ENCODE measurements at places on chromosomes 12 and 14.

- DNase-seq, result no peak
These were observed 282.4 kb upstream of the TMEM132C start for GRCh38 chr12:127984386-127985055.

DNA sequence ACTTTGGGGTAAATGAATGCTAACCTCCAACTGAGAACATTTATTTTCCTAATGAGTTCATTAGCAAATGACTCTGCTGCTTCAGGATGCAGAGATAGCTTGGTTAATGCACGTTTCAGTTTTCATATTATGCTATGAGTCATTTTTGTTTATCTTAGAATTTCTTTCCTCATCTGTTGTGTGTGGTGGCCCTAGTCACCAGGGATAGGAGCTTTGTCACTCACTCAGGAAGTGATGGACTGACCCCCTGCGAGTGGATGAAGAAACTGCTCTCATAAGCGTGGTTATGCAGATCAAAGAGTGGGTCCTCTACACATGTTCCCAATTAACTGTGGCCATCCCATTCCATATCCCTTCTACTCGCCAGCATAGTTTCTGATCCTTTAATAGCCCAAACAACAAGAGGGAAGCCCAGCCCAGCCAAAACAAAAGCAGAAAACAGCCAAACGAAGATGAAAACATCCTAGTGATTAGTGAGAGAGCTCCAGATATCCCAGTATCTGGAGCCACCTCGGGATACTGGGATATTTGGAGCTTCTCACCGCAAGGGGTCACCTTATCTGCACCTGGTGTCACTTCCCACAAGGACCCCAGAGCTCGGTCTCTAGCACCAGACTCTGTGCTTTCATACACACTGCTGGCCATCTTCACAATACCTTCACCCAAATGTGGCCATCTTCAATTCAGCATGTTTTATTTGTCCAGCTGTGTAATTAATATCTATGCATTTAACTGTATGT, 8.6 kb downstream of the TC2N start:
- DNase-seq, result no peak

- DNase-seq, result no peak
These were observed 9.7 kb downstream of the NAP1L1 start for GRCh38 chr12:76074701-76075336.

DNA sequence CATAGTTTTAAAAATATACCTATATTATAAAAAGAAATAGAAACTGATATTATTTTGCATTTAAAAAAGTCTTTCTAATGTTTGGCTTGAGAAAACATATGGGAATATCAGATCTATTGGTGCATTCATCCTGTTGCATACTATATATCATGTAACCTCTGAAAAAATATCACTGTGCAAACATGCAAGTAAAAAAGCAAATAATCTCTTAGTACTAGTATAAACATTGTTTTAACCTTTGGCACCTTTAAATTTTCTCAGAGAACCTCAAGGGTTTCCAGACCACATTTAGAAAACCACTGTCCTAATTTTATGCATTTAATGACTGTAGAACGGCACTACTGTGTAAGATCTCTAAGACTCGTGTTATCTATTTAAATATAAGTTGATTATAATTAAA, 416.8 kb downstream of the LRFN5 start:
- no peak for DNase-seq

- DNase-seq, result no peak
These were observed 103.2 kb downstream of the TSPAN8 start for GRCh38 chr12:71054551-71054950.

- no peak for DNase-seq
These were observed 33.9 kb downstream of the TMEM19 start for GRCh38 chr12:71719647-71720370.

DNA sequence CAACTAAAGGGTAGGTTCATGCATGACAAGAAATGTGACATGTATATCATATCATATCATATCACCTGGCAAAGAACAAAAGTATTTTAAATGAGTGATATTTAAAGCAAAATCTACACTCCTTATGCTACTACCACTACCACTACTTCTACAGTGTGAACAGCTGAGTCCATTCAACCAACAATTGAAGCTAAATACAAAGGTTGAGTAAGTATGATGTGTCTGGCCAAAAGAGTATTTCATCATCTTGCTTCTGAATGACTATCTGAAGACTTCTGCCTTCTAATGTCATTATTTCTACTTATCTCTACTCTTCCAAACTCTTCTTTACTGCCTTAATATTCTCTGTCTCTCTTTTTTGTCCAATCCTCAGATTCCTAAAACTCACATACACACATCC, 292.6 kb upstream of the CAND1 start:
- DNase-seq, result no peak

- DNase-seq, result no peak
These were observed at the start of gene DIO3 for GRCh38 chr14:101561145-101561896. Gene DIO3 (plus strand): TSS chr14:101561495.

GRCh38 chr12:9404469-9405260, 196.5 kb upstream of the PZP start:
- DNase-seq, result no peak

DNA sequence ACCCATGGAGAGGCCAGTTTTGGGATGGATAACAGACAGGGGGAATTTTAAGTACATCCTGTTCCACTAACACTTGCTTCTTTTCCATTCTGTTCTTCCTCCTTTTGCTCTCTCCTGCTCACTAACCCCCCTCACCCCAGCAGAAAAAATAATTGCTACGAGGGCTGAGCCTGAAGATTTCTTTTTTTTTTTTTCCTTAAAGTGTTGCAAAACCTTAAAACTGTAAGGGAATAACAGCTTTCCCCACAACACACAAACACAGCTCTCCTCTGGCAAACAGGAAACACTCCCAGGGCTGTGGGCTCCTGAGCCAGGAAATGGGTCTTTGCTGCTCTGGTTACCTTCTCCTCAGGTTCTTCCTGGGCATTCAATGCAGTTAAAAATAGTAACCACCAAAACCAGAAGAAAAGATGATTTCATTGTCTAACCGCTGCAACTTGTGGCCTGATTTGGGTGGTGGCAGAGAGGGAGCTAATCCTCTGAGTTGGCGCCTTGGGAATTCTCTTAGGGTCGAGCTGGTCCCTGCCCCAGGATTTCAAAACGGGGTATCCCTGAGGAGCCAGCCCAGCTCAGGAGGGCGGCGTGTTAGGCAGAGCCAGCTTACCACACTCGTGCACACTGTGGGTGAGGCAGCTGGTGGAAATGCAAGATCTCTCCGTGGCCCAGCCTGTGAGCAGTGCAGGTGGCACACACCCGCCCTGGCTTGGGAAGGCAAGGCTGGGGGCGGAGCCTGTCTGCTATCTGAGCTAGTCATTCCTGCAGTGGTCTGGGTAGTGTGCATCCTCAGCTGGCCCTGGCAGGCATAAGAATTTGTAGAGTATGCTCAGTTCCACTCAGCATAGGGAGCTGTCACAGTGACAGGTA, 17.1 kb upstream of the EMP1 start:
- no peak for DNase-seq

DNA sequence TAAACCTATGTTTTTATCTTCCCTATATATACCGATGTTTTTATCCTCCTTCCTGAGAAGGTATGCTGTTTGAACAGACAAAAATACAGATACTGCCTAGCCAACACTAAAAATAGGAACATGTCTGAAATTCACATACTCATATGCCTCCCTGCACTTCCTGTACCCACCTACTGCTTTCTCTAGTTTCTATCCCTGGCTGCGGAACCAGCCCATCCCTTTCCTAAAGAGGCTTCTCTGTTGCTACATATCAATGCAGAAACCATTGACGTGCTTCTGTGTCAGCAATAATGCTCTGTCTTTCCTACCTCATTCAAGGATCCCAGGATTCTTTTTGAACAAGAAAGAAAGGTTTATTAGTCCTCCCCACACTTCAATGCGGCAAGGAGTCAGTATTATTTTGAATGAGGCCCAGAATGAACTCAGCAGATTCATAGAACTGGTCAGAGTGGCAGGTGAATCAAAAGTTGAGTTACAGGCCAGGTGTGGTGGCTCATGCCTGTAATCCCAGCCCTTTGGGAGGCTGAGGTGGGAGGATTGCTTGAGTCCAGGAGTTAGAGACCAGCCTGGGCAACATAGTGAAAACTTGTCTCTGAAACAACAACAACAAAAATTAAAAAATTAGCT, 67.8 kb upstream of the NAP1L1 start:
- no peak for DNase-seq

DNA sequence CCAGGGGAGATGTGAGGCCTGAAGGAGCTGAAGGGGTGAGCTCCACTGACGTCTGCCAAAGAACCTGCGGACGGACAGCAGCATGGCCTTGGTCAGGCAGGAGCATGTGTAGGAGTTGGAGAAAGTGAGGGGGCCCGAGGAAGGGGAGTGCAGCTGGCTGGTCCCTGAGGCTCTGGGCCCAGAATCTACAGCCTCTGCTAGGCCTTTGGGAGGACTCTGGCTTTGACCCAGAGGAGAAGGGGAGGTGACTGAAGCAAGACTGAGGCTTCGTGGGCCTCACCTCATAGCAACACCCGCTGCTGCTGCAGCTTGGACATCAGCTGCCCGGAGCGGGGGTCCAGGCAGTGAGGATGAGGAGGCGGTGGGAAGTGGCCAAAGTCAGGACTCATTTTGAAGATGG, 216.6 kb upstream of the FKBP4 start:
- no peak for DNase-seq

GRCh38 chr14:23929136-23929535, 24.4 kb upstream of the DHRS4 start:
- DNase-seq, result no peak

GRCh38 chr14:67357186-67357968, 2.2 kb downstream of the ATP6V1D start:
- DNase-seq, result no peak

DNA sequence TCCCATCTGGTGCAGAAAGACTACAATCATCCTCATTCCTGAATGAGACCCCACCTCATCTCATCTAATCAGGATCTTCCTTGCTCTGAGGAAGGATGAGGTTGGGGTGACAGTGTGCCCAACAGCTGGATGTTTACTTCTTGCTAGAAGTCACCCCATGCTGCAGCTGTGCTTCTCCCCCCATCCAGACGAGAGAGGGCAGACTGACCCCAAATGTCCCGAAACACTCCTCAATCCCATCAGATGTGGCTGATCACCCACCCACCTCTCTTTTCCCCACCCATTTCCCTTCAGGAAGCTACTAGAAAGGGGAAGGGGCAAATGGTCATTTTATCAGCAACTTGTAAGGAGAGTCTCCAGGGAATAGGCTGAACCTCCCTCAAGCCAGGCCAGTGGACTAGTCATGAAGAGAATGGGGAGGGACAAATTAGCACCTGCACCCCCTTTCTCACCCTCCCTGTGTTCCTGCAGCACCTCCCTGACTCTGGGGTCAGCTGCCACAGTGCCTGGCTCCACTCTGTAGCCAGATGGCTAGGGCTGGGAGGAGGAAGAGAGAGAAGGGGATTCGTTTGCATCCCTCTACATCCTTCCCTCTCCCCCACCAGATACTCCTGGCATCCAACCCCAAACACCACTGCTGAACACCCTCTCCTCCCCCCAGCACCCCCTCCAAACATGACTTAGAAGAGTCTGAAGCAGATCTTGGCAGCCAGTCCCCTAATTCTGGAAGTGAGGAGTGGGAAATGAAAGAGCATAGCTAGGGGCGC, 2.8 kb upstream of the BAZ2A start:
- DNase-seq, result no peak

DNA sequence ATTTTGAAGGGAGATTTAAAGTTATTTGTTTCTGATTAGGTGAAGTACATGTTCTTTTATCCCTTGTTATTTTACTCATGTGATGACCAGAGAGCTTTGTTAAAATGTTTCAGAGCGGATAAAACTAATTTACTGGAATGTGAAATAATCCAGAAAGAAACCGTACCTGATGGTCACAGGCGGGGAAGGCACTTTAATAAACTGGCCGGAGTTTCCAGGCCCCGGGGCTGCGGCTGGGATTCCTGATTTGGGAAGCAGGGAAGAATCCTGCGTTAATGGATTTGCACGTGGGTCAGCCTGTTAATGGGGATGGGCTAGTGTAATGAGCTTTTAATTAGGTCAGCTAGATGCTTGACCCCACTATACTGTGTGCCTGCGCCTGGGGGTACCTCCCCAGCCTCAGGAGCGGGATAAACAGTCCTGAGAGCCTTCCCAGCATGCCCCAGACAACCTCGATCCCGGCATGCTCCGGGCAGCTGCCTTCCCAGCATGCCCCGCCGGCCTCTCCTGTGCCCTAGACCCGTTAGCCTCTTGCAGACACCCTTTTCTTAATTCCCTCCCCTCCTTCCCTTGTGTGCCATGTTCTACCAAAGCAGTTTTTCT, 208.6 kb upstream of the CDKN3 start:
- DNase-seq, result no peak

- DNase-seq, result no peak
These were observed 158.8 kb upstream of the NPAS3 start for GRCh38 chr14:32779840-32780239.

DNA sequence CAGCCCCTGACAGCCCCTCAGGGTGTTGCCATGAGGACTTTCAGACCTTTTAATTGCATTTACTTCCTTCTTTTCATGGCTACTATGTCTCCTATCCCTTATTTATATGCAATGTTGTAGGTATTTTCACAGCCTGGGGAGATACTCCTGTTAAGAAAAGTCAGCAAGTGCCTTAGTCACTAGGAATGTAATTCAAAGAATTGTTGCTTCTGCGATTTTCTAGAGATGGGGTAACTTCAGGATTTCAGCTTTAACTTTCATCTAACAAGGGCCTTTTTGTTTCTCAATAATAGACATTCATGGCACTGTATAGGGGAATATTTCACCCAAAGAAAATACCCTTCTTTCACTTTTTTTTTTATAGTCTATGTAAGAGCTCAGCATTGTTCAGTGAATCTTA, 533.3 kb upstream of the MIS18BP1 start:
- no peak for DNase-seq

DNA sequence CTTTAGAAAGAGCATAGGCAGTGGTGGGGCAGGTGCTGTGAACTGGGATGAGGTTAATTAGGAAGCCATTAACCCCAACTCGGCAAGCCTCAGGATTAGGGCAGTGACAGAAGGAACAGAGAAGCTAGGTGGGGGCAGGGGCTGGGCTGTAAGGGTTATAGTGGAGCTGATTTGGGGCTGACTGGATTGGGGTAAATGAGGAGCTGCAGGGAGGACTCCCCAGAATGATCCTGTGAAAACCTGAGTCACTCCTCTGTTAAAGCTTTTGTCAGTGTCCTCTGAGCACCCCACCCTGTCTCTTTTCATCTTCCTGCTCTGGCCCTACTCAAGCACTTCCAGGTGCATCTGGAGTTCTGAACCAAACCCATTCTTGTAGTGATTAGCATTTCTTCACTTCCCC, 4.4 kb downstream of the KLC1 start:
- no peak for DNase-seq

- DNase-seq, result no peak
These were observed 465.7 kb upstream of the FAR2 start for GRCh38 chr12:28683366-28683765.
